Mucosa of descending colon (tissue), 3 donors: ENCODE measurements at places on chromosomes 16 and 17.
A peak's percentile ranks its signal among the peaks of the same experiment; 100 is the strongest.

GRCh38 chr16:19437280-19437679 is 19.6 kb downstream of the TMC5 start:
- peak; percentile 44 for DNase-seq

- DNase-seq = no peak
Observed at GRCh38 chr16:35753559-35754390, 2294.4 kb downstream of the TP53TG3F start.

GRCh38 chr17:52738791-52739190 is 580.3 kb upstream of the CA10 start:
- DNase-seq = no peak

DNA sequence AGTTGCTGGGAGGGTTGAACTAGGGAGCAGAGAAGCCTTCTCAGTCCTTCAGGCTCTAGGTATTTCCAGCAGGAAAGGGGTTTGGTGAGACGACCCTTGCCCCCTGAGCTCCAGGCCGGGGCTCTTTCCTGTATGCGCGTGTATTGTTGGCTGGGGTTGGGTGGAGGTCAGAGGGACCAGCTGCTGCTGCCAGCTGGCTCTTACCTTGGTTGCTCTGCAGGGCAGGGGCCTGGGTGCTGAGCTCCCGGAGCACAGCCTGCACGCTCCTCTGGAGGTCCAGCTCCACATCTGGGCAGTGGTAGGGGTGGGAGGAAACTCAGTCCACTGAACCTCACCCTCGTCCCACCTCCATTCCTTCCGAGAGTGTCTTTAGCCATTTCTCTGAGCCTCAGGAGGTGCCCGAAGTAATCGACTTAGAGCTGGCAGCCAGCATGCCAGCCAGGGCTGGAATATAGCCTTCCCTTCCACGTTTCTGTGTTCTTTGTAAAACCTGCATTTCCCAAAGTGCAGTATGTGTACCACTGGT is 28.0 kb downstream of the PIK3R6 start:
- DNase-seq = no peak

DNA sequence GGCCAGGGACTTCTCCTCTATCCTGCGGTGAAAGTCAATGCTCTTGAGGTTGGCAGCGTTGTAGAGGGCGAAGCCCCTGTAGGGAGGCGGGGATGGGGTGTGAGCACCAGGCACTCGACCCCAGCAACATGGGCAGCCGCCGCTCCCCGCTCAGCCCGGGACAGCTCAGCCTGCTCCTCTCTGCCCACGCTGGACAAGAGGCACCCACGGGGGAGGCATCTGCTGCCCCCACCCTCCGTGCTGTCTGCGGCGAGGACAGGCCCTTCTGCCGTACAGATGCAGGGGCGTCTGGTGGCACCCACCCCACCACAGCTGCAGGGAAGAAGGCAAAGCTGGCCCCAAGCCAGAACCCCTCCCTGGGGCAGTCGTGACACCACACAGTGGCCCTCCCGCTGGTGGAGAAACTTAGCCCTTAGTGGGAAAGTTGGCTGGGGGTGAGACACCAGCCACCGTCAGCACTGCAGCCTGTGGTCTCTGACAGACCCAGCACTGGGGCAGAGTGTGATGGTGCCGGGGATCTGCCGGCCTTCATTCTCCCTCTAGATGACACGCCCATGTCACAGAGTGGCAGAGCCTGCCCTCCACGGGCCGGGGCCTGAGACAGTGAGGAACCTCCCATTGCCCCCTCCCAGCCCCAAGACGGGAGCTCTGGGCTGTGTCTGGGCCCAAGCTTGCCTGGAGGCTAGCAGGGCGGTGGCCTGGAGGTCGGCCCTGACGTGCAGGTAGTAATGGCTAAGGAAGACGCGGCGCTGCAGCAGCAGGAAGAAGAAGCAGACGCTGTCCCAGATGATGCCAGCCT is 19.5 kb downstream of the CTU2 start:
- no peak for DNase-seq
